ENCODE measurements at places on chromosomes 2 and 18.

DNA sequence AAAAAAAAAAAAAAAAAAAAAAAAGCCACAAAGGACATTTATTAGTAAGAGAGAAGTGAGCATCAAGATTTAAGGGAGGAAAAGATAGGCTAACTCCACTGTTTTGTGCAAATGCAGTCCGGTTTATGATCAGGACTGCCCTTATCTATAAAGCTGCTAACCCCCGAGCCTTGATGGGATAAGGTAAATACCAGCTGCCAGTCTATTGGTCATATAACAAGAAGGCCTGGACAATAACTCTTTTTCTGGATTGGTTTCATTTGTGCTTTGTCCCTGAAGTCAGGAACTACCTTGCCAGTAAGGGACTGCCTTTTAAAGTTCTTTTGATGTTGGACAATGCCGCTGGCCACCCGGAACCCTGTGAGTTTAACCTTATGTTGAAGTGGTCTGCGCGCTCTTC is 15.4 kb downstream of the PTPN4 start:
- DNase-seq, result no peak

GRCh38 chr2:122883849-122884248 is 1128.4 kb downstream of the TSN start:
- DNase-seq, result no peak

DNA sequence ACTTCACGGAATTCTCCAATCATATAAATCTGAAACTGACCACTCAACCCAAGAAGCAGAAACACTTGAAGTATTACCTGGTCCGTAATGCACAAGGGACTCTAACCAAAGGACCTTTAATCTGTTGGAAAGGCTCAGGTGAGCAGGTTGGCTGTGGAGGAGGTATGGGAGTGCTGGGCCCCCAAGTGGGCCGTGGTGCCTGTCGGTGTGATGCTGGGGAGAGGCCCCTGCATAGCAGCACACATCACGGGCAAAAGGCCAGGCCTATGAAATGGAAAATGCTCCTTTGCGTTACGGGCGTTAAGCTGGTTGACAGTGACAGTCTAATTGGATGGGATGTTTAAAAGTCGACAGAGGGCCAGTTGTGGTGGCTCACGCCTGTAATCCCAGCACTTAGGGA is 42.6 kb downstream of the GREB1 start:
- DNase-seq, result no peak

- no peak for DNase-seq
Observed at GRCh38 chr2:136325844-136326331, 207.9 kb upstream of the CXCR4 start.

- DNase-seq, result no peak
Observed at GRCh38 chr2:210568108-210568507, 11.7 kb downstream of the CPS1 start.

- no peak for DNase-seq
Observed at GRCh38 chr2:126668254-126668653, 12.3 kb downstream of the GYPC start.

DNA sequence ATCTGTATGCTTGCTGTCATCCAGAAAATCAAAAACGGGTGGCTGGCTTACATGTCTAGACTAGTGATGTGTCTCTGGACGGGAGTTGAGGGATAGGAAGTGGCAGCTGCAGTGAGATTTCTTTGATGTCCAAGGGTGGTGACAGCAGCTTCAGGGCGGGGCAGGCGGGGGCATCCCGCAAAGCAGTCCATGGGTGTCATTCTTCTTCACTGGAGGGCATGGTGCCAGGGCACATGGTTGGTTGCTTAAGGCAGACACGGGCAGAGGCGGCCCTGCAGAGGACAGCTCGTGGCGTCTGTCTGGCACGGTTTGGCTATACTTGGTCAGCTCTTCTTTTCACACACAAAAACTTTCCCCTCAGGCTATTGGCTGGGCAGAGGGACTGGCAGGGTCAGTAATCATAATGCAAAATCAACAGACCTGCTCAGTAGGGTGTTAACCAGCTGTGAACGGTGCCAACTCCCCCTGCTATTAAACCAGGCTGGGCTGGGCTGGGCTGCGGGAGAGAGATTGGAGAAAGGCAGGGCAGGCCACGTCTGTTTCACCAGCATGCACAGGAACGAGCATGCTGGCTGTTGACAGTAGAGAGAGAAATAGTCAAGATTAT is 63.7 kb downstream of the COL4A3 start:
- peak; percentile 23 for DNase-seq

GRCh38 chr18:23547306-23547705 is 39.0 kb downstream of the NPC1 start:
- DNase-seq, result no peak

GRCh38 chr2:221426929-221427328 is 145.2 kb downstream of the EPHA4 start:
- no peak for DNase-seq

- no peak for DNase-seq
Observed at GRCh38 chr18:32763293-32763692, 9.5 kb downstream of the KLHL14 start.

DNA sequence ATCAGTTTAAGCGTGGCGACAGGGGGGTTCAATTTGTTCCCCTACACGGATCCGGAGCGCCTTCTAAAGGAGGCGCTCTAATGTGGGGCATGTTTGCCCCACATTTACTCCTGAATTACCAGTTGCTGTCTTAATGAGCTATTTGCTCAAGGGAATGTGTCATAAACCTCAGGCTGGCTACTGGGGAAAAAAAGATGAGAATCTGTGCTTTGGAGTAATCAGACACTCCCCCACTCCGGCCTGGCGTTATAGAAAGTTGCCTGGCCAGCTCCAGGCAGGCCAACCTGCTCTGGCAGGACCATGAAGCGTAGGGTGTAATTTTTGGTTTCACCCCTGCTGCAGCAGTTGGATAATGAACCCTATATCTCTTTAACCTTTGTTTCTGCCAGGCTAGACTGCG is 31.0 kb upstream of the MAP3K20 start:
- DNase-seq, result no peak

DNA sequence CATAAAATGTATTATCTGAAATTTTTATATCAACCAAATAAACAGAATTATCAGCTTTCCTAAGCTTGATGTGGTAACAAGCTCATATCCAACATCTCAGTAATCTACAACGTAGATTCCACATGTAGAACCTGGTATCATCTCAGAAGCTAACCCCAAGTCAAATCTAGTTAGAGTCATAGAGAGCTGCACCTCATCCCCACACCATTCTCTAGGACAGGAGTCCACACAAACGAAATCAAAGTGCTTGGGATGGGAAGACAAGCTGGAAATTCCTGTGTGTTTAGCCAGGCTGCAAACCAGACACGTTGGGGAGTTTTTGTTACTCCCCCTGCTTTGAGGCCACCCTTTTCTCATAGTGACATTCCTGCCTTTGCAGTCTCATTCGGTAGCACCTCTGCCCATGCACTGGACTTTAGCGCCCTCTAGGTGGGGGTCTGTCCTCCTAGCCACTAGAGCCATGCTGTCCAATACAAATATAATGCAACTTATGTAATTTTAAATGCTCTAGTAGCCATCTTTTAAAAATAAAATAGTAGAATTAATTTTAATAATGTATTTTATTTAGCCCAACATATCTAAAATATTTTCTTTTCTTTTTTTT is 28.1 kb upstream of the SATB2 start:
- peak; percentile 73 for DNase-seq

GRCh38 chr18:8661754-8662559 is 43.4 kb upstream of the MTCL1 start:
- DNase-seq, result peak; percentile 55

- DNase-seq, result no peak
Observed at GRCh38 chr18:56861244-56861643, 210.1 kb downstream of the WDR7 start.

All from EH (cell line).